ENCODE measurements at places on chromosomes 6 and 20.

- DNase-seq = no peak
Measured at GRCh38 chr20:16293590-16293989, 279.7 kb downstream of the KIF16B start.

DNA sequence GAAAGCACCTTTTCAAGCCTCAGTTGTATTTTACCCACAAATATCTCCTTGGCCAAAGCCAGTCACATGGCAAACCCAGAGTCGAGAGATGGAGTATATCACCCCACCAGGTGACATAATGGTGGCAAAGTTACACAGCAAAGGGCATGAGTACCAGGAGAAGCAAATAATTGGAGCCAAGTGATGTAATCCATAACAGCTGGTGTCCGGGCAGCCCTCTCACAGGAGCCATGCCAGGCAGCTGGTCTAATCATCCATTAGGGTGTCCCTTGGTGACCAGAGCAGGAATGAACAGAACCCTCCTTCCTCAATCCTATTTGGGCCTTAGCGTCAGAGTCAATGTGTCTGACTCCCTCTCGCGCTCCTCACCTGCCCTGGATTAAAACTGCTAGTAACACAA is 272.1 kb downstream of the LRFN2 start:
- DNase-seq = no peak

- no peak for DNase-seq
Measured at GRCh38 chr6:403659-404655, 12.4 kb downstream of the IRF4 start.

DNA sequence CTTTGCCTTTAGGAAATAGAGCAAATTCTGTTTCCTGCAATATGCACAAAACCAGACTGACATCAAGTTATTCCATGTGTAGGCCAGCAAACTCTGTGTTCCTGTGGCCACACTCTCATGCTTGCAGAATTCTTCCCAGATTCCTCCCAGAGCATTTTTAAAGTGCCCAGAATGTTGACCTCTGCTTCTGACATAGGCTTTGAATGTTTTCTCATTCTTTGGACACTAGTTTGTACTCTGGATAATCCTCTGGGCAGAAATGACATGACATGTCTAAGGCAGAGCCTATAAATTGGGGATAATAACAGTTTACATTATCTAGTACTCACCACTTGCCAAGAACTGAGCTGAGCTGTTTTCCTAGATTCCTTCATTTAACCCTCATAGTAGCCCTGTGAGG is 9.2 kb upstream of the EFHC1 start:
- DNase-seq = no peak

- DNase-seq = no peak
Measured at GRCh38 chr20:6341491-6341890, 218.7 kb upstream of the FERMT1 start.

DNA sequence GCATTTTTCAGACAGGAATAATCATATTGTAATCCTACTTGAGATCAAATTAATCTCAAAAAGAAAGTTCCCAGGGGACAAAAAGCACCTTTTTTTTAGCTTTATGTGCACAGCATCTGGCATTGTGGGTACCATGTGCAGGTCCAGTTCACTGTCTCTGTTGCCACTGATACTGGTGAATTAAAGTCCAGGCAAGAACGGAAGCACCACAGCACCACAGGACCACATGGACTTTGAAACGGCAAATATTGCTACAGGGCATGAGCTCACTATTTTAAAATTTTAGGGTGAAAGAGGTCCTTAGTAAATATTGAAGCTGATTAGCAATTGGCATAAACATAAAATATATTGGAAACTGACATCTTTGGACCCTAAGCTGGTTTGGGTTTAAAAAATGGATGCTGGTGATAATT is 709.0 kb downstream of the EPM2A start:
- no peak for DNase-seq

- DNase-seq = no peak
Measured at GRCh38 chr6:69705954-69706353, 90.9 kb downstream of the LMBRD1 start.

- DNase-seq = no peak
Measured at GRCh38 chr20:2224368-2224639, 71.5 kb upstream of the TGM3 start.

- no peak for DNase-seq
Measured at GRCh38 chr6:29965563-29965872, 23.2 kb downstream of the HLA-A start.

DNA sequence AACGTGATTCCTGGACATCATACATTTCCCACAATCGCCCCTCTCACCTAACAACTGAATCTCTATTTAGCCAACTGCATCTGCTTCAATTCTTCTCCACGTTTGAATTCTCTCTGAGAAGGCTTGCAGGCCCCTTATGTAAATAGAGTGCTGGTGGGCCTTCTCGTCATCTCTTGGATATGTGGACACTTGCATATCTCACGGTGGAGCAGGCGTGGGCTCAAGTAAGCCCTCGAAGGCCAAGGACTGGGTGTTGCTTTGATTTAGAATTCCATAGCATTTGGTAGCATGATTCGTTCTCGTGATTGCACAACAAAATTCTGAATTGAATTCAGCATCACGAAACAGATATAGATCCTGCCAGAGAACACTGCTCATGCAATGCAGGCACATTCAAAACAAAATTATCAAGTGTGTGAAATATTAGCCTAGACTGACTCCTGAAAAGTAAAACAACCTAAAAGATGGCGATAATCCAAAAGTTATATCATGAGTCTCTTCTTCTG is 613.6 kb downstream of the TFAP2A start:
- no peak for DNase-seq

DNA sequence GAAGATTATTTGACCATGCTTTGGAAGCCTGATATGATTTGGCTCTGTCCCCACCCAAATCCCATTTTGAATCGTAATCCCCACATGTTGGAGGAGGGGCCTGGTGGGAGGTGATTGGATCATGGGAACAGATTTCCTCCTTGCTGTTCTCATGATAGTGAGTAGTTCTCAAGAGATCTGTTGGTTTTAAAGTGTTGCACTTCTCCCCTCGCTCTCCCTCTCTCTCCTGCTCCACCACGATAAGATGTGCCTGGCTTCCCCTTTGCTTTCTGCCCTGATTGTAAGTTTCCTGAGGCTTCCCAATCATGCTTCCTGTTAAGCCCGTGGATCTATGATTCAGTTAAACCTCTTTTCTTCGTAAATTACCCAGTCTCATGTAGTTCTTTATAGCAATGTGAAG is 21.7 kb upstream of the FAM217A start:
- no peak for DNase-seq

- DNase-seq = no peak
Measured at GRCh38 chr20:63699466-63700198, 3.2 kb downstream of the TNFRSF6B start.

DNA sequence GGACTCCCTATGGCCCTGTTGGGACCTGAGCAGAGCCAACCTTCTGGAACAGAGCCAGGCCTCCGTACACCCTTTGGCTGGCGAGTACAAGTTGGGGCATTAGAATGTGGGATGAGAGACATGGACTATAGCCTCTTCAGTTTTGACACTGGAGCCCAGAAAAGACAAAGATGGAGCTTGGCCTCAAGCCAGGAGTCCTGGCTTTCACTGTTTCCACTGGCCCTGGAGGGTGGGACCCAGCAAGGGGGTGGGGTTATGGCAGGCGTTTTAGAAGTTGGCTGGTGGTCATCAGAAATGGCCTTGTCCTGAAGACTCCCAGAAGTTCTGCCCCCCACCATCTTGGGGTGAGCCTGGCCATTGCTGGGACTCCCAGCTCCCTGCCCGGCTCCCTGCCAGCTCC is 21.8 kb downstream of the ITPR3 start:
- no peak for DNase-seq

- no peak for DNase-seq
Measured at GRCh38 chr6:136774228-136775041, 17.8 kb downstream of the MAP3K5 start.

DNA sequence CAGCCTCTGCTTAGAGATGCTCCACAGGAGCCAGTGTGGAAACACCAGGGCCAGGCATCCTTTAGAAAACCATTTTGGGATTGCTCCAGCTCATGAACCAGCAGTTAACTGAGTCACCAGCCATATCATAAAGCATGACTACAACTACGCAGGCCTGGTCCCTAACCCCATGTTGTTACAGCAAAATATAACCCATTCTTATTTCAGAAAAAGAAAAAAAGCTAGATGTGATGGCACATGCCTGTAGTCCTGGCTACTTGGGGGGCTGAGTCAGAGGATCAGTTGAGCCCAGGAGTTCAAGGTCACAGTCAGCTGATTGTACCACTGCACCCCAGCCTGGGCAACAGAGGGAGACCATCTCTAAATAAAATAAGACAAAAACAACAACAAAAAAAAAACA is 36.8 kb downstream of the C6orf15 start:
- DNase-seq = no peak

GRCh38 chr6:139706912-139707311 is 332.5 kb upstream of the CITED2 start:
- DNase-seq = no peak

DNA sequence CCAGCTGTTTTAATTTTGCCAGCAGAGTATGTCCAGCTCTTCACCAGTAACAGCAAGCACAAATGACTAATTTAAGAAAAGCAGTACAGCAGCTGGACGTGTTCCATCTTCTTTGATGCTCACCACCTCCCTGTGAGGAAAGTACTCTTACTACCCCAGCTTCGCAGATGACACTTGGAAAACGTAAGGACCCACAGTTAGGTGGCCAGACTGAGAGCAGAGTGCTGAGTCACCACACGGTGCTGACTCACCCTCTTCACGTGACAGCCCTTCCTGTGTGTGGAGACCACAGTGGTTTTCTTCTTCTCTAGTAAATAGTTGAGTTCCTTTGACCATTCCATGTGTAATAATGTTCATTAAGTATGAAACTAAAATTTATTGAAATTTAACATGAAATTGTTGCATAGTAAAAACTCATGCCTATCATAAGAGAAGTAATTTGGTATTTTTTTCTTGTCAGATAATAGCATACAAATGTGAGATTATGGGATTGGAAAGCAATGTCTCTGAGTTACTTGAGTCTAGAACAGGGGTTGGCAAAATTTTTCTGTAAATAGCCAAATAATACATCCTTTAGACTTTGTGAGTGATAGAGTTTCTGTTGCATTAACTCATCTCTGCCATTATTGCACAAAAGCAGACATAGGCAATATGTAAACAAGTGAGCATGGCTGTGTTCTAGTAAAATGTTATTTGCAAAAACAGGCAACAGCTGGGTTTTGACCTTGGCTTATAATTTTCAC is 76.6 kb downstream of the SLX4IP start:
- peak; percentile 30 for DNase-seq

DNA sequence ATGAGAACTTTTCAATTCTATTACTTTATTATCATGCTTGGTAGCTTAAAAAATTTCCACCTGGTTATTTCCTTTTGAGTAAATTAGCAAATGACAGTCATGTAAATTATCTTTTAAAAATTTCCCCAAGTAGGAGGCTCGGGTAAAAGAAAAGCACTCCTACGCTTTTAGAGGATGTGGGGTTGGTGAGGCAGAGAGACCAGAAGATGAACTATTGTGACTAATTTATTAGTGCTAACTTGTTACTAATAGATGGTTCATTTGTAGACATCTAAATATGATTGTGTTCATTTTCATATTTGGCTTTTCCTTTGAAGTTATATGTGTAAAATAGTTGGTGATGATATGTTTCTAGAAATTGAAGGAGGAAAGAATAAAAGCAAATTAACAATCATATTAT is 27.0 kb downstream of the ZNF292 start:
- DNase-seq = no peak

GRCh38 chr6:108622641-108623298 is 62.1 kb downstream of the FOXO3 start:
- DNase-seq = no peak

DNA sequence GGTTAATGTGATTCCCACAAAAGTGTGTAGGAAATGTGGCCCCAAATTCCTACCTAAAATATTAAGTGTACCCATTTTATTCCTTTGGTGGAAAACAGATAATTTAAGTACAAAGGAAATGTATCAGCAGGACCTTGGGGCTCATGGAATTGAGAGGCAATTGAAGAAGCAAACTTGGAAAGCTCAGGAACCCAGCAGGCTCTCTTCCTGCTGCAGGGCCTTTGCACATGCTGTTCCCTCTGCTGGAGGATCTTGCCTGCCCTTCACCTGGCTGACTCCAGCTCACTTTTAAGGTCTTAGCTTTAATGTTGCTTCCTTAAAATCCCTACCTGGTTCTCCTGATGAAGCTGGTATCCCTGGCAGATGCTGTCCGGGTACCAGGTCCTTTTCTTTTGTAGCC is 9.8 kb upstream of the BLCAP start:
- DNase-seq = no peak

DNA sequence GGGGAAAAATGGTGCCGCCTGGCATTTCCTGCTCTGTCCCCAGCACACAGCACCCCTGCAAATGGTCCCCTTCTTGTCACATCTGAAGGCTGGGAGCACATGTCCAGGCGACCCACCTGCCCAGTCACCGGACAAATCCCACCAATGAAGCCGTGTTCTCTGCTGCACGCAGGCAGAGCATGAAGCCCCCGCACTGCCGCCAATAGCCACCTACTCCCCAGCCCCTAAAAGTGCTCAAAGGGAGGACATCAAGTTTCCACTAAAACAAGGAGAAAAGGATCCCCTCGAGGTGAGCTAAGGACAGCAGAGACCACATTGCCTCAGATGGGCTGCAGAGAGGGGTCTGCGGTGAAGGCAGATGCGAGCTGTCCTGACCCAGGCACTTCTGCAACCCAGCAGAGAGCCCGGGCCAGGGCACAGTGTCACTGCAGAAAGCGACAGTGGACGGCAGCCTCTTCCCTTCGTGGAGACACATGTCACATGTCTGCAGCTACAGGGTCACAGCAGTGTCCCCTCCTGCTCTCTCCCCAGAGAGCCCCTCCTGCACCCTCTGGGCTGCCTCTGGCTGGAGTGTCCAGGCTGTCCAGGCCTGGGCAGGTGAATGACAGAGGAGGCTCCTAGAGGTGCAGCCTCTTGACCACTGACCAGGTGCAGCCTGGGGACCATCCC is 221.5 kb downstream of the PREX1 start:
- no peak for DNase-seq

DNA sequence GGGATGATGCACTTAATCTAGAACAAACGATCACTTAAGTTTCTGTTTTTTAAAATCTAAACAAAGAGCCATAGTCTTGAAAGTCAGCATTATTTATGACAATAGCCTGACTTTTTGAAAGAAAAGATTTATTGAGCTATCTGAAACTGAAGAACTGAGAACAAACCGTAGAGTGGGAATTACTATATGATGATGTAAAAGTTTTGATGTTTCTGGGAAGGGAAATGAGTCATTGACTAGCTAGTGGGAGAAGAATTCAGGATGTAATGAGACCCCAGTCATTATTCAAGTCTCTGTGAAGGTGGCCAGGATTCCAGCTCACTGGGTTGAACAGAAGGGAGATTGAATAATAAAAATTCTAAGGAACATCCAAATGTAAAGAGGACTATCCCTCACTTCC is 83.4 kb upstream of the FABP7 start:
- DNase-seq = no peak

All from hypothalamus (tissue), 51 donors.